Heart right ventricle (tissue), 16 donors: ENCODE measurements at places on chromosomes 1 and 21. TPM values are rescaled to one million over a fixed set of nuclear protein-coding genes. Genes with fewer than 3 reads are reported as not detected.
A peak's percentile ranks its signal among the peaks of the same experiment; 100 is the strongest.

The NLRP3 gene
- 1.2 TPM for total RNA-seq

The OR2AK2 gene
- not detected for total RNA-seq

The LCE1A gene
- total RNA-seq: not detected

DNA sequence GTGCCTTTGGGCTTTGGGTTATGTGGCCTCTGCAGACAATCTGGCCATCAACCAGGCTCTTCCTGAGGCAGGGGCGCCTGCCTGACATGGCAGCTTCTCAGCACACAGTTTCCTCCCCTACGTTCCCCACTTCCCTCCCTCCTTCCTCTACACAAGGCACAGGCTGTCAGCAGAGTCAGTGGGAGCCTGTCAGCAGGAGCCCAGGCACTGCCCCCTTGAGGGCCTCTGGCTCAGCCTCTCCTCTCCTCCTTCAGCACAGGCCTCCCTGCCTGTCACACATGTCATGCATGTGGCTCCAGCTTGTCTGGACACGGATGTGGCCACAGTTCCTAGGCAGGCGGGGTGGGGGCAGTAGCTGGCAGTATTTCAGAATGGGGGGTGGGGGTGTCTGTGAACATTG lies 52.2 kb upstream of the ARTN start:
- no peaks in the 10 kb centered on the region for H3K36me3 ChIP-seq
- peaks cover 5% of the 10 kb centered on the region for H3K4me1 ChIP-seq
- no peaks in the 10 kb centered on the region for H3K27me3 ChIP-seq
- H3K4me3 ChIP-seq: no peak overlapping the region

DNA sequence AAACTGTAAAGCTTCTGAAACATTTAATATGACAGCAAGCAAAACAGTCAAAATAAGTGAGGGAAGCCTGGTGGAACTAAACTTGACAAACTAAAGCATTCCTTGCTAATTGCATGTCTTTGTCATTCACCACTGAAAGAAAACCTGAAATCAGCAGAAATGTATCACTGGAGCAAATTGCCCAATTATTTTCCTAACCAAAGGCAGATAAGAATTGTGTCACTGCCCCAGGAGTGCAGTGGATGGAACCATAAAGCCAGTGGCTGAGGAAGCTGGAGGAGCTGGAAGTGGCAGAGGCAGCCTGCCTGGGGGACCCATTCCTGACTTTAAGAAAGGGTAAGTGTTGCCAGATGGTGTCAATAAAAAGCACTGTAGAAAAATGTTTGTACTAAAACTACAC lies 2.7 kb upstream of the SLC30A10 start:
- H3K4me3 ChIP-seq: no peak overlapping the region
- H3K36me3 ChIP-seq: no peaks in the 10 kb centered on the region
- DNase-seq: no peak
- peaks cover 38% of the 10 kb centered on the region for H3K27me3 ChIP-seq

DNA sequence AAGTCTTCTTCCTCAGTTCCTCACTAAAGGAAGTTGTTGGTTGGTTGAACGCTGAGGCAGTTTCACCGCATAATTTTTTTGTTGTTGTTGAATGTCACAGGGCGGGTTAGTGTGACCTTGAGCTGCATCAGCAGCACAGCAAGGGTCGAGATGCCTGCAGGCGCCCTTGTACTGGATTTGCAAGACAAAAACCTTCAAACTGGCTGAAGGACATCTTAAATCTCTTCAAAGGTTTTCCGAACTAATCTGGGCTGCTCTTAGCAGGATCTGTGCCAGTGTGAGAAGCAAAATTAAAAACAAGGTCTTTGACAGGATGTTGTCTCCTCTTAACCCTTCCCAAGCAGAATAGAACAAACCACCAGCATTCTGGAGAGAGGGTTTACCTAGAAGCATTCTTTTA lies 59.4 kb downstream of the NRIP1 start:
- peak overlapping the region; percentile 10 for H3K27ac ChIP-seq
- no peaks in the 10 kb centered on the region for H3K27me3 ChIP-seq
- peak overlapping the region; percentile 17 for H3K4me3 ChIP-seq
- no peak for DNase-seq

GRCh38 chr1:162970021-162970420 lies 99.1 kb upstream of the RGS4 start:
- no peak overlapping the region for H3K4me3 ChIP-seq
- no peak for DNase-seq
- H3K36me3 ChIP-seq: no peaks in the 10 kb centered on the region
- H3K4me1 ChIP-seq: no peaks in the 10 kb centered on the region
- H3K27me3 ChIP-seq: no peaks in the 10 kb centered on the region

- H3K4me3 ChIP-seq: peak overlapping the region; percentile 97
- peak overlapping the region; percentile 96 for H3K27ac ChIP-seq
- H3K4me1 ChIP-seq: peaks cover 42% of the 10 kb centered on the region
- H3K27me3 ChIP-seq: no peaks in the 10 kb centered on the region
Observed at GRCh38 chr1:116569381-116569670, 1.5 kb downstream of the CD58 start.

DNA sequence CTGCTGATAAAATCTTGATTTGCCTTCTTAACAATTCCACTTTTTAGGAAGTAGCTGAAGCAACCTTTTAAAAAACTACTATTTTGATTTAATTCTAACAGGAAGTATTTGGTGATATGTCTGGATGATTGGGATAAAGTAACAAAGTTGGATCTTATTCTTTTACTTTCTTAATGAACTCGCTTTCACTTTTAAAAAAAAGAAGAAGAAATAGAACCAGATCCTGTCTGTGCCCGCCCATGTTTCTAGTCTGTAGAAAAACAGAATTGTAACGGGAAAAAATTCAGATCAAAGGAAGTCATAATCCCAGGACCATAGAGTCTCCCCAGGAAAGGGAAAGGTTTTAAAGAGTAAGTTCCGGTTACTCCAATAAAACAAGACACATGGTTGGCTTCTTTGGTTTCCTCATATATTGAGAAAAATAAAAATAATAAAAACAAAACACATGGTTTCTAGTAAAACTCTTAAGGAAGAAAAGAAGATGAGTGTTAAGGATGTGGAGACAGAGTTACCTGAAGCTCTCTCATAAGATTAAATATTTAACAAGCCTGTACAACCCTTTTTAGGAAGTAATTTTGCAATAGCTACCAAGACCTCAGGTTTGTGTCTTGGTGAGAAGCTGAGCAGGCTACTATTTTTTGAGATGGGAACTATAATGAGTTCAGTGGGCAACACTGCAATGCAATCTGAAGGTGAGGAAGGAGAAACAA lies 4.9 kb downstream of the CD48 start:
- H3K4me3 ChIP-seq: no peak overlapping the region
- DNase-seq: no peak
- no peaks in the 10 kb centered on the region for H3K4me1 ChIP-seq
- no peaks in the 10 kb centered on the region for H3K36me3 ChIP-seq
- no peaks in the 10 kb centered on the region for H3K27me3 ChIP-seq

GRCh38 chr1:97196825-97197516 lies 475.4 kb downstream of the PTBP2 start:
- H3K27me3 ChIP-seq: no peaks in the 10 kb centered on the region
- H3K4me1 ChIP-seq: no peaks in the 10 kb centered on the region
- no peak for DNase-seq
- no peak overlapping the region for H3K27ac ChIP-seq
- H3K4me3 ChIP-seq: no peak overlapping the region

- no peak overlapping the region for H3K4me3 ChIP-seq
- no peak for DNase-seq
- no peaks in the 10 kb centered on the region for H3K27me3 ChIP-seq
- no peak overlapping the region for H3K27ac ChIP-seq
- H3K4me1 ChIP-seq: peaks cover 13% of the 10 kb centered on the region
Observed at GRCh38 chr21:33124889-33125288, 54.9 kb downstream of the OLIG1 start.
